ENCODE measurements at places on chromosomes 3 and 15. TPM values are rescaled to one million over a fixed set of nuclear protein-coding genes. Genes with fewer than 3 reads are reported as not detected.

GRCh38 chr3:194497799-194498575, 11.2 kb upstream of the ATP13A3 start:
- no peak for DNase-seq
- H3K27ac ChIP-seq = no peak overlapping the region
- peaks cover 10% of the 10 kb centered on the region for H3K4me1 ChIP-seq
- no peaks in the 10 kb centered on the region for H3K27me3 ChIP-seq

DNA sequence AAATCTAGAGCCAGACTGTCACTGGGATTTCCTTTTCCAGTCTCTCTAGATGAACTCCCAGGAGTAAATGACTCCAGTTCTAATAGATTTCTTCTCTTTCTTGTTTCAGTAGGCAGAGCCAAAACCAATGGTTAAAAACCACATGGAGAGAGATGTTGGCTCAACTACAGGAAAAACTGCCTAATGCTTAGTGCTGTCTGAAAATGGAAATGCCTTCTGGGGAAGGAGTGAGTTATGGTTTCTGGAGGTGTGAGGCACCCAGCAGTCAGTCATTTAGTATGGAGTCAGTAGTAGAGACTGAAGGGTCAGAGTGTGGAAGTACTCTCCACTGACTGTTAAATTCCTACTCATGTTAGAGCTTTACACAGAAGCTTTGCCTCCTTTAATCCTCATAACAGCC, 136.7 kb downstream of the CCNL1 start:
- no peaks in the 10 kb centered on the region for H3K36me3 ChIP-seq
- no peaks in the 10 kb centered on the region for H3K27me3 ChIP-seq
- H3K4me1 ChIP-seq = no peaks in the 10 kb centered on the region
- H3K4me3 ChIP-seq = no peak overlapping the region

DNA sequence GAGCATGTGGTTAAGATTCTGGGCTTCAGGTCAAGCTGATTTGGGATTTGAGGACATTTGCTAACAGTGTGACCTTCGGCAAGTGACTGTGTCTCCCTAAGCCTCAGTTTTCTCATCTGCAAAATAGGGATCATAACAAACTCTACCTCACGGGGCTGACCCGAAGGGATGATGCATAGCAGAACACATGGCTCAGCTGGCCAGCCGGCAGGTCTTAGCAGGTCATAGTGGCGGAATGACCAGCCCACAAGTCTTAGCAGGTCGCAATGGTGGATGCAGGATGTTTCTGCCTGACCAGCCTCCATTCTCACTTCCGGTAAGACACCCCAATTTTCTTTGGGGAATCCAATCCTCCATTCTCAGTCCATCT, 63.3 kb downstream of the IQSEC1 start:
- H3K27me3 ChIP-seq = no peaks in the 10 kb centered on the region
- H3K27ac ChIP-seq = no peak overlapping the region
- no peak overlapping the region for H3K4me3 ChIP-seq
- peaks cover 3% of the 10 kb centered on the region for H3K4me1 ChIP-seq
- no peaks in the 10 kb centered on the region for H3K36me3 ChIP-seq

- H3K36me3 ChIP-seq = no peaks in the 10 kb centered on the region
- peaks cover 28% of the 10 kb centered on the region for H3K27me3 ChIP-seq
- no peak overlapping the region for H3K4me3 ChIP-seq
- no peaks in the 10 kb centered on the region for H3K4me1 ChIP-seq
- no peak overlapping the region for H3K27ac ChIP-seq
- DNase-seq = no peak
Measured at GRCh38 chr15:100372739-100373119, 31.0 kb upstream of the ADAMTS17 start.

GRCh38 chr3:106570426-106570825, 701.6 kb upstream of the CBLB start:
- no peak for DNase-seq
- no peaks in the 10 kb centered on the region for H3K27me3 ChIP-seq
- no peak overlapping the region for H3K27ac ChIP-seq
- no peaks in the 10 kb centered on the region for H3K4me1 ChIP-seq
- no peak overlapping the region for H3K4me3 ChIP-seq
- no peaks in the 10 kb centered on the region for H3K36me3 ChIP-seq

GRCh38 chr3:121979734-121980449, 42.2 kb downstream of the ILDR1 start:
- no peak for DNase-seq
- H3K4me3 ChIP-seq = no peak overlapping the region
- no peaks in the 10 kb centered on the region for H3K36me3 ChIP-seq
- no peaks in the 10 kb centered on the region for H3K27me3 ChIP-seq
- peak overlapping the region; percentile 56 for H3K27ac ChIP-seq

DNA sequence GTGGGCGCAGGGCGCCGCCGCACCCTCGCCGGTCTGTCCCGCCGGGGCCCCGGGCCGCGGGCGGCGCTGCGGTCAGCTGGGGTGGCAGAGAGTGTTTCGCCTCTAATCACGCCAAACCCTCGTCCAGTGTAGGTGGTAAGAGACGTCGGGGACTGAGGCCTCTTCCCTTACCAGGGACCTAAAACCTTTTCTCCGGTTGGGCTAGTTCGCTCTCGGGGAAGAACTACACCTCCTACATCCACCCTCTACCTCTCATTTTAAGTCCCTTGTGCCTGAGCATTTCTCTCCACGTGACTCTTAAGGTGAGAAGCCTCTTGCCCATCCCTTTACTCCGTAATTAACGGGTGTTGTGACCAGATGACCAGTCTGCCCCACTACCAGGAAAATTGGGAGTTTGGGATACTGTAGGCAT, 520 bp downstream of the TMEM42 start:
- peaks cover 7% of the 10 kb centered on the region for H3K36me3 ChIP-seq
- H3K27ac ChIP-seq = peak overlapping the region; percentile 68
- peak overlapping the region; percentile 63 for H3K4me3 ChIP-seq

GRCh38 chr3:148737104-148737530, 39.4 kb downstream of the AGTR1 start:
- H3K4me1 ChIP-seq = peaks cover 7% of the 10 kb centered on the region
- H3K36me3 ChIP-seq = no peaks in the 10 kb centered on the region
- peak; percentile 91 for DNase-seq
- H3K4me3 ChIP-seq = no peak overlapping the region

GRCh38 chr3:9783954-9784353, 8.3 kb downstream of the TADA3 start:
- peaks cover 51% of the 10 kb centered on the region for H3K36me3 ChIP-seq
- no peaks in the 10 kb centered on the region for H3K27me3 ChIP-seq
- DNase-seq = no peak

DNA sequence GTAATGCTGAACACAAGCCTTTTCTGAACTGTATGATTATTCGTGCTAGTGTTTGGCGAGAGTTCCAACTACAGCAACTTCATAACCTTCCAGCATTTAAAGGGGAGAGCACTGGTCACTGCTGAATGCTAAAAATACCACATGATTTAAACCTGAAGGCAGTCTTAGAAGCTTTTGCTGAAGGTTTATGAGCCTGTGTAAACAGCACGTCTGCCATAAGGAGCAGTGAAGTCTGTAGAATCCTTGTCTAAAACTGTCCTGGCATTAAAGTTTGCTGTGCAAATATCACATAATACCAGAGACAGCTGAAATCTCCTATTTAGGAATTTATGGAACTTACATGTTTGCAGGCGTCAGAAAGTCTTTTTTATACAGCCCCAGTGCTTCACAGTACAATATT, 5.9 kb downstream of the SATB1 start:
- H3K27ac ChIP-seq = no peak overlapping the region

GRCh38 chr15:90496791-90497190, 32.9 kb upstream of the CRTC3 start:
- peaks cover 63% of the 10 kb centered on the region for H3K36me3 ChIP-seq
- no peaks in the 10 kb centered on the region for H3K4me1 ChIP-seq
- no peak overlapping the region for H3K27ac ChIP-seq
- H3K27me3 ChIP-seq = no peaks in the 10 kb centered on the region
- no peak for DNase-seq

DNA sequence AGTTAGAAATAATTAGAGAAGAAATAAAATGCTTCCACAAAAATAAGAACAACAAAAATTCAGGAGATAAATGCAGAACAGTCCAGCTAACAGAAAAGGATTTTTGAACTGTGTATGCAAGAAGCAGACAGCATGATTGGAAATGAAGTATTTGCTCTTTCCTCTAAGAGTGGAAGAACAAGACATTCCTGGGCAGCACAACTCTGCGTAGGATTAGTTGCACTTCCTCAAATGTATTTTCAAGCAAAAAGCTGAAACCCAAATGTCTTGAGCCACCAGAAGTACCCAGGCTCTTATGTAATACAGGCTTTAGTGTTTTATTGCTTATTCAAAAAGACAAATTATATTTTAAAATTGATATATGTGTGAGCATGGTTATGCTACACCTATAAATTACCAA, 127.2 kb downstream of the ZBTB20 start:
- no peaks in the 10 kb centered on the region for H3K27me3 ChIP-seq
- no peak overlapping the region for H3K4me3 ChIP-seq
- DNase-seq = no peak
- H3K27ac ChIP-seq = no peak overlapping the region
- H3K36me3 ChIP-seq = no peaks in the 10 kb centered on the region

GRCh38 chr15:41566121-41566885, 7.3 kb downstream of the TYRO3 start:
- H3K4me3 ChIP-seq = no peak overlapping the region
- peaks cover 54% of the 10 kb centered on the region for H3K36me3 ChIP-seq
- no peaks in the 10 kb centered on the region for H3K27me3 ChIP-seq
- H3K4me1 ChIP-seq = peaks cover 77% of the 10 kb centered on the region
- H3K27ac ChIP-seq = peak overlapping the region; percentile 90

GRCh38 chr3:32862247-32862935, 44.6 kb downstream of the TRIM71 start:
- no peaks in the 10 kb centered on the region for H3K4me1 ChIP-seq
- H3K27me3 ChIP-seq = no peaks in the 10 kb centered on the region
- no peak overlapping the region for H3K27ac ChIP-seq
- H3K4me3 ChIP-seq = no peak overlapping the region
- no peaks in the 10 kb centered on the region for H3K36me3 ChIP-seq
- DNase-seq = no peak

GRCh38 chr3:72848703-72849081, 447 bp upstream of the SHQ1 start:
- peak overlapping the region; percentile 97 for H3K4me3 ChIP-seq
- H3K27me3 ChIP-seq = no peaks in the 10 kb centered on the region
- no peak for DNase-seq
- peaks cover 22% of the 10 kb centered on the region for H3K4me1 ChIP-seq
- H3K36me3 ChIP-seq = no peaks in the 10 kb centered on the region

- no peak for DNase-seq
- H3K27ac ChIP-seq = no peak overlapping the region
- no peaks in the 10 kb centered on the region for H3K36me3 ChIP-seq
- H3K4me3 ChIP-seq = no peak overlapping the region
- H3K4me1 ChIP-seq = peaks cover 9% of the 10 kb centered on the region
- no peaks in the 10 kb centered on the region for H3K27me3 ChIP-seq
Measured at GRCh38 chr3:52798978-52799476, 4.4 kb downstream of the ITIH3 start.

DNA sequence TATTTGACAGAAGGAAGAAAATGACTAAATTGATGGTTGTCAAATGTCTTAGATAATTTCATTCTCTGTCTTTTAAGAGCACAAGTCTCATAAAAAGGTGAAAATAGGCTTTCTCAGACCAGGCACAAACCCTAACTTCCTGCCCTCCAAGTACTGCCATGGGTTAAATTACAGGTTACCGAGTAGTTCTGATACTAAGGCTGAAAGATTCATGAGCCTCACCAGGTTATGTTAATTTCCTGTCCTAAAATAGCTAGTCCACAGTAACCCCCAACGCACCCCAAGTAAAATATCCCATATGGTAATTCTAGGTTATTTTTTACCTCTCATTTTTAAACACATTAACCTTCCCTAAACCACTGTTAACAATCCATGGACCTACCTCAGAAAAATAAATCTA, 42.0 kb downstream of the GSK3B start:
- no peak for DNase-seq
- H3K36me3 ChIP-seq = no peaks in the 10 kb centered on the region
- H3K4me3 ChIP-seq = no peak overlapping the region
- no peaks in the 10 kb centered on the region for H3K4me1 ChIP-seq
- H3K27ac ChIP-seq = no peak overlapping the region
- H3K27me3 ChIP-seq = no peaks in the 10 kb centered on the region

GRCh38 chr3:18385706-18386105, 39.4 kb downstream of the SATB1 start:
- no peak overlapping the region for H3K27ac ChIP-seq
- H3K27me3 ChIP-seq = no peaks in the 10 kb centered on the region
- H3K36me3 ChIP-seq = peaks cover 6% of the 10 kb centered on the region

DNA sequence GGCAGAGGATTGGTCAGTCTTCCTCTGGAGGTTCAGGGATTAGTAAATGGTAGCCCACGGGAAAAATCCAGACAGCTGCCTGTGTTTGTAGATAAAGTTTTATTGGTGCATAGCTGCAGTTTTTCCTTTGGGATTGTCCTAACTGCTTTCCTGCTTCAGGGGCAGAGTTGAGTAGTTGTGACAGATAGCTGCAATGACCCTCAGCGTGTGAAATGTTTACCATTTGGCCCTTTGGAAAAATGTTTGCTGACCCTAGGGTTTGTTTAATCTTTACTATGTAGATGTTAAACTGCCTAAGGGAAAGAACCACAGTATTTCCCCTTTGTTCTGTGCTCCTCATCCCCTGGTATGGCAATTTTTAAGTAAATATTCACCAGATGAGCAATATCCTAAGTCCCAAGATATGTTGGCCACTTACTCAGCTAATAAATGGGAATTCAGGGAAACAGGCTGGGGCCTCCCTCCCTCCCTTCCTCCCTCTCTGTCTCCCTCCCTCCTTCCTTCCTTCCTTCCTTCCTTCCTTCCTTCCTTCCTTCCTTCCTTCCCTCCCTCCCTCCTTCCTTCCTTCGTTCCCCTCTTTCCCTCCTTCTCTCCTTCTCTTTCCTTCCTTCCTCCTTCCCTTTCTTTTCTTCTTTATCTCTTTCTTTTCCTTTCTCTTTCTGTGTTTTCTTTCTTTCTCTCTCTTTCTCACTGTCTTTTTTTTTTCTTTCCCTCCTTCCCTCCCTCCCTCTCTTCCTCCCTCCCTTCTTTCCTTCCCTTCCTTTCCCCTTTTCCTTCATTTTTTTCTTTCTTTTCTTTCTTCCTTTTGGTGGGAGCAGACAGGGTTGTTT, 234.6 kb upstream of the BHLHE40 start:
- no peaks in the 10 kb centered on the region for H3K36me3 ChIP-seq
- H3K4me3 ChIP-seq = no peak overlapping the region
- H3K4me1 ChIP-seq = peaks cover 30% of the 10 kb centered on the region
- H3K27ac ChIP-seq = peak overlapping the region; percentile 81
- DNase-seq = peak; percentile 71

GRCh38 chr3:159813822-159814531, 174.7 kb upstream of the IL12A start:
- DNase-seq = peak; percentile 61
- H3K36me3 ChIP-seq = no peaks in the 10 kb centered on the region
- H3K4me3 ChIP-seq = no peak overlapping the region

GRCh38 chr3:166471074-166471767, 634.0 kb upstream of the BCHE start:
- no peak overlapping the region for H3K27ac ChIP-seq
- H3K36me3 ChIP-seq = no peaks in the 10 kb centered on the region

- H3K4me3 ChIP-seq = no peak overlapping the region
- H3K27me3 ChIP-seq = no peaks in the 10 kb centered on the region
- no peaks in the 10 kb centered on the region for H3K36me3 ChIP-seq
- peaks cover 8% of the 10 kb centered on the region for H3K4me1 ChIP-seq
Measured at GRCh38 chr3:24258727-24259600, 235.7 kb downstream of the THRB start.

GRCh38 chr15:34318277-34319079, 19.1 kb downstream of the SLC12A6 start:
- DNase-seq = peak; percentile 90
- peak overlapping the region; percentile 56 for H3K4me3 ChIP-seq

The TP63 gene
- polyA plus RNA-seq = 0.07 TPM

The TIMP4 gene
- 0.91 TPM for polyA plus RNA-seq

The ITPKA gene
- 40.7 TPM for polyA plus RNA-seq

The RNF7 gene
- 110 TPM for polyA plus RNA-seq

The CD86 gene
- 3.3 TPM for polyA plus RNA-seq

The GLDN gene
- 0.64 TPM for polyA plus RNA-seq

The BCHE gene
- 59.6 TPM for polyA plus RNA-seq

The CXCR6 gene
- 2.4 TPM for polyA plus RNA-seq

The PLCB2 gene
- 11.7 TPM for polyA plus RNA-seq
